ENCODE measurements at places on chromosomes 4 and X. TPM values are rescaled to one million over a fixed set of nuclear protein-coding genes. Genes with fewer than 3 reads are reported as not detected.

Gene MAGEC3
- total RNA-seq, result not detected

Gene TRPC3
- 1.1 TPM for total RNA-seq

Gene ADAM29
- total RNA-seq, result not detected

DNA sequence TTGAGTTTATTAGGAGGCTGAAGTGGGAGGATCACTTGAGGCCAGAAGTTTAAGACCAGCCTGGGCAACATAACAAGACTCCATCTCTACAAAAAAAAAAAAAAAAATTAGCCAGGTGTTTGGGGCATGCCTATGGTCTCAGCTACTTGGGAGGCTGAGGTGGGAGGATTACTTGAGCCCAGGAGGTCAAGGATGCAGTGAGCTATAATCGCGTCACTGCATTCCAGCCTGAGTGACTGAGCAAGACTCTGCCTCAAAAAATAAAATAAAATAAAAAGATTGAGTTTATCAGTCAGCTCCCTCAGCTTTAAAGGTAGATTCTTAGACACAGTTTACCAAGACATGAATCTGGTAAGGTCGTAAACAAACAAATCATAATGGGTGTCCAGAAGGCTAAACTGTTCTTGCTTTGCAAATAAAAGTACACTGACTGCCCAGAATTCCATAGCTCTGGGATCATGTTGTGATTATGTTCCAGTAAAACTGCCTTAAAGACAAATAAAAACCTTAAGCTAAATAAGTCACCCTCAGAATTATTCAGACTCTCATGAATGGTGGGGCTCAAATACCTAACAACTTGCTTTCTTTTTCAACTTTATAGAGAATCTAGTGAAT, 18.7 kb downstream of the APOO start:
- no peak for DNase-seq

GRCh38 chr4:138697851-138698250, 317.7 kb upstream of the NOCT start:
- DNase-seq, result no peak

Gene PWWP3B
- total RNA-seq, result 1.8 TPM

- DNase-seq, result no peak
Measured at GRCh38 chrX:10612215-10612614, 8.2 kb downstream of the MID1 start.

GRCh38 chr4:148030193-148030873, 298.4 kb downstream of the ARHGAP10 start:
- DNase-seq, result no peak

Gene CDKL2
- not detected for total RNA-seq

Gene HSFX4
- total RNA-seq, result not detected

Gene GIMD1
- total RNA-seq, result not detected

Gene POLN
- 0.54 TPM for total RNA-seq

DNA sequence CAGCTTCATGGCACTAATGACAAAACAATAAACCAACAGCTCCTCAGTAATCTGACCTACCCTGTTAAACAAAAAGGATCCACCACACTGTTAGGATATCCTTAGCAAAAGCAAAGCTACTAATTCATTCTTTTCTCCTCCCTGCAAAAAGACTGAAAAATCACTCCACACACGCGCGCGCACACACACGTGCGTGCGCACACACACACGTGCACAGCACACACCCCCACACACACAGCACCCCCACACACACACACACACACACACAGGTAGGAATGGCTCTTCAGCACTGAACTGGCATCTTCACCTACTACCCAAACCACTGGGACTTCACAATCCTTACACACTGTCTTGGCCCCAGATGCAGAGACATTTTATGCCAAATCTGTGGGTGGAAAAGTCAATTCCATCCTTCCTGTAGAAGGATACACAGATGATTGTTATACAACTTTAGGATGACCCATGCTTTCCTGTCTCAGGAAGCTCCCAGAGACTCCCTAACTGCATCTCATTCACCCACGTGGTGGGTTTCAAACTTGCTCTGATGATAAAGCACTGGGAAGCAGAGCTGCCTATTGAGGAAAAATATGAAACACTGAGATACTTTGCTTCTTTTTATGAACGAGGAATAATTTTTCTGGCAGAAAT, 102.5 kb downstream of the TSPAN5 start:
- DNase-seq, result no peak

Gene HSFX2
- total RNA-seq, result not detected

DNA sequence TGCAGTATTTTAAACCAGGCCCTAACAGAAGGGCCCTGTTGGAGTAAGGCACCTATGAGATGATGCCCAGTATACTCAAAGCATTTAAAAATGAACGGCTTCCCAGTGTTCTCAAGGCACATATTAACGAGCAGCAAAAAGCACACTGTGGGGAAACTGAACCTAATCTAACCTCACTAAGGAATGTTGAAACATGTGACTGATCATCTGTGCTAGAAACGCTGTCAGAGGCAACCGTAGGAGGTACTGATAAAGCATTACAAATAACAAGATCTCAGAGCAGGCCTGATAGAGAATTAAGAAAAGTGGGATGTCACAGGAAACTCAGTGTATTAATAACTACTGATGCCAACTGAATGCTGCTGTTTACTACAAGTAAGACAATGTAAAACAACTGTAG, 24.0 kb downstream of the ASB9 start:
- DNase-seq, result no peak

GRCh38 chrX:12007881-12008280, 130.4 kb upstream of the FRMPD4 start:
- peak; percentile 72 for DNase-seq

GRCh38 chrX:121570072-121570841, 522.8 kb downstream of the GLUD2 start:
- DNase-seq, result peak; percentile 8

Gene CFAP97
- 22.3 TPM for total RNA-seq

DNA sequence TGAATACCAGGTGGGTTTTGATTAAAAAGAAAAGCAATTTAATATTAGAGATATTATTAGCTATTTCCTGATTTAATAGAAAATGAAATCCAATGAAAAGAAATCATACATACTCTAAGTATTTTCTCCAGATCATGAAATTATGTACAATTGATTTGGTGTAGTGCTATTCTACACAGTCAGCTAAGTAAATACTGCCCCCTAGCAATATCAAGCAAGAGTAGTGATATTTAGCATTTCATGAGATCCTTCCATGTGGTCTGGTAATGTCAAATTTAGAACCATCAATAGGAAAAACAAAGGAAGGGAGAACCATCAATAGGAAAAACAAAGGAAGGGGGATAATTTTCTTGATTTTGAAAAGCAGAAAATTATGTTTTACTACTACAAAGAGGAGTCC, 114.6 kb downstream of the TBCK start:
- no peak for DNase-seq
